NCI-H2081 treated with DMSO at 0.1 percent for 48 hours (cell line): ENCODE measurements at places on chromosomes 13 and 19.
A peak's percentile ranks its signal among the peaks of the same experiment; 100 is the strongest.

- no peak for DNase-seq
These were observed 11.9 kb downstream of the MRPS12 start for GRCh38 chr19:38942471-38943181.

DNA sequence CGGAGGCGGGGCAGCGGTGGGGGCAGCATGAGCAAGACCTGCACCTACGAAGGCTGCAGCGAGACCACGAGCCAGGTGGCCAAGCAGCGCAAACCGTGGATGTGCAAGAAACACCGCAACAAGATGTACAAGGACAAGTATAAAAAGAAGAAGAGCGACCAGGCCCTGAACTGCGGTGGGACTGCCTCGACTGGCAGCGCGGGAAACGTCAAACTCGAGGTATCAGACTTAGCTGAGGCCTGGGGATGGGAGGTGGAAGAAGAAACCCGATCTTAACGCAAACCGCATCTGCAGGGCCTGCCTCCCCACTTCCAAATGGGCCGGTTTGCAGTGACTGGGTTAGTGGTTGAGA is 693 bp downstream of the RFXAP start:
- no peak for DNase-seq

- DNase-seq = no peak
These were observed 7.9 kb downstream of the CFD start for GRCh38 chr19:867301-867793.

- DNase-seq = no peak
These were observed 125.7 kb downstream of the TNFRSF19 start for GRCh38 chr13:23695711-23696464.

DNA sequence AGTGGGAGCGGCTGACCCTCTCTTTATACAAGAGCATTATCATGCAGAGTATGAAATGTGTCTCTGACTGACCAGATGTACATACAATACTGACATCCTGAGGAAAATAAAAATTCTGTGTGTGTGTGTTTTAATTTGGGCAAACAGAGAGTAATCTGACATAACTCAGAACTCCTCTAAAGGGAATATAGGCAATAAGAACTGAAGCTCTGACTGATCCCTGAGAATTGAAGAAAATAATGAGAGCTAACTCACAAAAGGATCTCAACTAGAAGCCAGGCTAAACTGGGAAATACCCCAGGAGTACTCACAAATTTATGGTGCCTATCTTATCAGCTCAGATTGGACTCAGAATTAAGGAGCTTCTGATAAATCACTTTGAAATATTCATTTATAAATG is 539.9 kb downstream of the OLFM4 start:
- DNase-seq = no peak

DNA sequence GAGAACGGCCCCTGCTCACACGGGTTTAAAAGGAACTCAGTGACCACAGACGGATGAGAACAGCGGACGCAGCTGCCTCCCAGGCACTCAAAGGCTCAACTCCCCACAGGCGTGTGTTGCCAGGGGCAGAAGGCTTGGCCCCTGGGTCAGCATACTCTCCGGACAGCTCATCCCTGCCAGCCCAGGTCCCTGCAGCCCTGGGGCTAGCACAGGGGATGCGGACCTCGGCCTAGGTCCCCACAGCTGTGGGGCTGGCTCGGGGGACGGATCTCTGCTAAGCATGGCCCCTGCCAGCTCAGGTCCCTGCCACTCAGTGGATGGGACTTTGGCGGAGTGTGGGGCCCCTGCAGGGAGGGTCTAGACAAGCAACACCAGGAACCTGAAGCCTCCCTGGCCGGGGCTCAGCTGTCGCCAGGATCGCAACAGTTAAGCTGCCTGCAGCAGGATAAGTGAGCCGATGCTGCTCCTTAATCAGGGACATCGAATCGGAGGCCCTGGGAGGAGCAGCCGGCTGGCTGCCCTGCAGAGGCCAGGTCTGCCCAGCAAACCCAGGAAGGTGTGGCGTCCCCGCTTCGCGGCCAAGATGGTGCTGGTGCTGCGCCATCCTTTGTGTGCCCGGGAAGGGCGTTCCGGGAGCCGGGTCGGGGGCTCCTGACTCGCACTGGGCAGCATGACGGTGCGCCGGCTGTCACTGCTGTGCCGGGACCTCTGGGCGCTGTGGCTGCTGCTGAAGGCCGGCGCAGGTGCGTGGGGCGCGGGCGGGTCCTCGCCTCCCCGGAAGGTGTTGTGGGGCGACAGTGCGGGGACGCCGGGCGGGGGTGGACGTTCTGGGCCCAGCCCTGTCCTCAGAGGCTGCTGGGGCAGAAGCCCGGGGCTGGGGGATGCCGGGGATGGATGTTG is 32.5 kb downstream of the MCF2L start:
- peak; percentile 47 for DNase-seq

DNA sequence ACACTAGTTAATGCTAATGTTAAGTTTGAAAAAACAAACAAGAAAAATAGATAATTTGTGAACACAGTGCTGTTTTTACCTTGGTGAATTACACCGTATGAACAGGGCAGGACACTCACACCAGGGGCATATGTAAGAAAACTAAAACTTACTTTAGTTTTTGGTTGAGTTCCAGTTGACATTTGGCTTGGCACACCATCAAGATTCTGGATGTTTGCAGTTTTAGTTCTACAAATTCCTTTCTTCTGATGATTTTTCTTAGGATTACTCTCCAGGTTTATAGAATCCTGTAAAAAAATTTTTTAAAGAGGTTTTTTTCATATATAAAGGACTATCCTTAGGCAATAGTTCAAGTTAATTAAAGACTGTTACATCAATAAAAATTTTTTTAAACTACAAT is 238.5 kb upstream of the STARD13 start:
- no peak for DNase-seq

DNA sequence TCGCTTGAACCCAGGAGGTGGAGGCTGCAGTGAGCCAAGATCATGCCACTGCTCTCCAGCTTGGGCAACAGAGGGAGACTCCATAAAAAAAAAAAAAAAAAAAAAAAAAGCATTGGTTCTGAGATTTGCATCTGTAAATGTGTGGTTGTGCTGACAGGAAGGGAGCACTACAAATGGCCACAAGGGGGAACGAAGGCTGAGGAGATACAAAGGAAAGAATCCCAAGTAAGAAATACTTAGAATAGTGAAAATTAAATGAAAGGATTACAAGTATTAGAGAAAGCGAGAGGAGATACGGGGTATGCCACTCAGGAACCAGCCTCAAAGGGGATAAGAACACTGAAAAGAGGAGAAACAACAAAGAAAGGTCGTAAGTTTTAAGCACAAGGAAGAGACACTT is 284.9 kb downstream of the KLF12 start:
- DNase-seq = no peak

- no peak for DNase-seq
These were observed 11.7 kb downstream of the ZNF226 start for GRCh38 chr19:44176590-44176989.
